ENCODE measurements at places on chromosomes 7 and 10. TPM values are rescaled to one million over a fixed set of nuclear protein-coding genes. Genes with fewer than 3 reads are reported as not detected.

AKR1D1 gene
- not detected for total RNA-seq

GRCh38 chr7:123598657-123599056, 3.0 kb upstream of the ASB15 start:
- no peaks in the 10 kb centered on the region for H3K4me1 ChIP-seq
- DNase-seq = peak; percentile 3
- H3K27me3 ChIP-seq = no peaks in the 10 kb centered on the region
- no peaks in the 10 kb centered on the region for H3K36me3 ChIP-seq
- no peak overlapping the region for H3K27ac ChIP-seq

GRCh38 chr10:18164093-18164492, 23.9 kb downstream of the CACNB2 start:
- H3K4me3 ChIP-seq = no peak overlapping the region
- peaks cover 23% of the 10 kb centered on the region for H3K4me1 ChIP-seq
- no peaks in the 10 kb centered on the region for H3K27me3 ChIP-seq
- no peak for DNase-seq

MTG1 gene
- total RNA-seq = 22.8 TPM

GRCh38 chr7:1025743-1026581, 18.4 kb upstream of the GPR146 start:
- H3K4me3 ChIP-seq = no peak overlapping the region
- H3K36me3 ChIP-seq = no peaks in the 10 kb centered on the region
- peak; percentile 96 for DNase-seq
- H3K27ac ChIP-seq = peak overlapping the region; percentile 99
- no peaks in the 10 kb centered on the region for H3K27me3 ChIP-seq
- H3K4me1 ChIP-seq = peaks cover 70% of the 10 kb centered on the region

CRPPA gene
- total RNA-seq = 0.66 TPM

DNA sequence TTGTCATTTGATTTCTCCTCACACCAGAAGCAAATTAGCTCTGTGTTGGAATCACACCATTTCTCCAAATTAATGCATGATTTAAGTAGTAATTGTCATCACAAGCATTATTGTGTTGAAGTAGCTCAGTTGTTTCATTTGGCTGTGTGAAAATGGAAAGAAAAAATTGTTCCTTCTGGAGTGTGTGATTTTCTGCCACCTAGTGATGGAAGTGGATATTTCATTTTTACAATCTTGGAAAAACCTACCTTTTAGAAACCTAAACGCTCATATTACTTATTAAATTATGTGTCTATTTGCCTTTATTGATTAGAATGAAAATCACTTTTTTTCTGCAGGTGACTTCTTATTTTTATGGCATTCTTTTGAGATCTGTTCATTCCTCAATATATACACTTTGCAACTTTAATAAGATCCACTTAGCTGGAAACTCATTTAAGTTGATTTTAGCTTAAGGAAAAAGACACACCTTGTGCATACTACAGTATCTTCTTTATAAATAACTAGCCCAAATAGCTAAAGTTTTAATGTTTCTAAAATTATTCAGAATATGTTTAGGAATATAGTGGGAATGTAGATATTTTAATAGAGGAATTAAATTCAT, 50.0 kb downstream of the SRI start:
- no peak overlapping the region for H3K4me3 ChIP-seq
- no peaks in the 10 kb centered on the region for H3K27me3 ChIP-seq
- H3K36me3 ChIP-seq = no peaks in the 10 kb centered on the region
- H3K27ac ChIP-seq = no peak overlapping the region

DNA sequence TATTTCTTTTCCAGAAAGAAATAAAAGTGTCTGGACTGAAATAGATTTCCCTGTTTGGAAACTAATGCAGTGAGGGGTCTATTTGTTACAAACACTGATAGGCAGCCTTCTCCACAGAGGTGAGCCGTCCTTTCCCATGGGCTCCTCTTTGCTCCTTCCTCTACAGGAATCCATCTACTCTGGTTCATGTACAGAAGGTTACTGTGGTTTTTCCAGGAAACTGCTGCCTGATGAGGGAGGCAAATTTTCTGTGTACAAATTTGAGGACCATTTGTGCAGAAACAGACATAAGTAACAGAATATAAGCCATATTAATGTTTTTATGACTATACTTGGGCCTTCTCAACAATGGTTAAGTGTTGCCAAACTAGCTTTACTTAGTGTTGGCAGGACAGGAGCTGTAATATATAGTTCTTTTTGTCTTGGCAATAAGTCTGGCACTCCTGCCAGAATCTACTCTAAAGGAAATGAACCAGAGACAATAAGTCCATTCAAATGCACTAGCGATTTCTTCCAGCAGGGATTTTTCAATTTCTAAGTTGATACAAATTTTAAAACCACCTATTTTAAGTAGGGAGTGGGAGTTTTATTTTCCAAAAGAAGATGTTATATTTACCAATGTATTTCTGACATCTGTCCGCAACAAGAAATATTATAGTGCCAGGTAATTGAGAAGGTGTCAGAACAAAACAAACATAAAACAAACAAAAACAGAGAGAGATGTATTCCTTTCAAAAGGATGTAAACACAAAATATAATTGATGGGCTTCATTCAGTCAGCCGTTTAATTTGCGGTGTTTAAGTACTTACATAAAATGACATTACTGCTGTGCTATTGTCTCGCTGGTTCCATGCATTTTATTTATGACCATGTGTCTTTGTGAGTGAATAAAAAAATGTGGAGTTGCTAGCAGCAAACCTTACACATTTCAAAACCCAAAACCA, 91.0 kb upstream of the NFE2L3 start:
- H3K27me3 ChIP-seq = no peaks in the 10 kb centered on the region
- peaks cover 30% of the 10 kb centered on the region for H3K4me1 ChIP-seq
- H3K4me3 ChIP-seq = no peak overlapping the region
- no peak for DNase-seq
- no peaks in the 10 kb centered on the region for H3K36me3 ChIP-seq

GRCh38 chr7:150351587-150352194, 10.3 kb upstream of the RARRES2 start:
- H3K4me1 ChIP-seq = peaks cover 22% of the 10 kb centered on the region
- DNase-seq = no peak
- H3K36me3 ChIP-seq = no peaks in the 10 kb centered on the region
- no peaks in the 10 kb centered on the region for H3K27me3 ChIP-seq
- H3K4me3 ChIP-seq = no peak overlapping the region

SUN3 gene
- total RNA-seq = not detected

- no peak overlapping the region for H3K27ac ChIP-seq
- H3K4me1 ChIP-seq = no peaks in the 10 kb centered on the region
- H3K27me3 ChIP-seq = no peaks in the 10 kb centered on the region
- DNase-seq = no peak
Measured at GRCh38 chr7:82019551-82020475, 250.0 kb upstream of the HGF start.

DNA sequence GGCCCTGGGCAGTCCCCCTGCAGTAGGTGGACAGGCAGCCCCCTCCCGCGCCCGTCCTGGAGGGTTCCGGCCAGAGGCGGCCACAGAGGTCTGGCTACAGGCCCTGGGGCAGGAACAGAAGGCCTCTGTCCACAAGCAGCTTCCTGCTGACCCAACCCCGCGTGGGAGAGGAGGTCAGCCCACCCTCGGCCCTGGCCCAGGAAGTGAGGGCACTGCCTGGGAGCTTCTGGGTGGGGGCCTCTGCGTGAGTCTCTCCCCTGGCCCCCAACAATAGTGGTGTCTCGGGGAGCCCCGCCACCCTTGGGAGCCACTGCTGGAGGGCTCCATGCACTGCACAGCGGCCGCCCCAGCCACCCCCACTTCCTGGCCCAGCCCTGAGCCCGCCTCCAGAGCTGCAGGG, 4.7 kb downstream of the MICALL2 start:
- H3K4me1 ChIP-seq = peaks cover 50% of the 10 kb centered on the region
- H3K4me3 ChIP-seq = no peak overlapping the region
- DNase-seq = peak; percentile 45
- no peaks in the 10 kb centered on the region for H3K36me3 ChIP-seq
- H3K27ac ChIP-seq = peak overlapping the region; percentile 83

DNA sequence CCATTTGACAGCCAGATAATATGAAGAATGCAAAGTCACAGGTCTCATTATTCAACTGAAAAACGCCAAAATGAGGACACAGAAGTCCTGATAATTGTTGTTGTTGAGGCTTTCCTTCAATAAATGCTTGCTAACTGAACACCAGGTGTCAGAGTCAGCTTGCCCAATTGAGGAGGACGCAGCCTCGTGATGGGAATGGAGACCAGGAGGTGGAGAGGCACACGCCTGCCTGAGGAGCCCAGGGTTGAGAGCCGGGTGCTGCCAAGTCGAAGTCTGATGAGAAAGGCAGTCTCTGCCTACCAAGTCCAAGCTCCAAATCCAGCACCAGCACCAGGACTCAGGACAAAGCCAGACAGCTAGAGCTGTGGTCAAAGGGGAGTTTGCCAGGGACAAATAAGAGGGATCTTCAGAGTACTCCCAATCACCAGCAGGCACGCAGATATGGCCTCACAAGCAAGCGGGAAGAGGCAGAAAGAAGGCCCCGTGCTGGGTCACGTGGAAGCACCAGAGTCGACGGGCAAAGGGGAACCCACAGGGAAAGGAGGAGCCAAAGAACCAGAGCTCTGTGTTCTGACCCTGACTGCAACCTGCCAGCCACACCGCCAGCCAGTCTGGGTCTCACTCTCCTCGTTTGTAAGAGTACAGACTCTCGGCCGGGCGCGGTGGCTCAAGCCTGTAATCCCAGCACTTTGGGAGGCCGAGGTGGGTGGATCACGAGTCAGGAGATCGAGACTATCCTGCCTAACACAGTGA, 47.6 kb downstream of the VOPP1 start:
- no peak overlapping the region for H3K4me3 ChIP-seq
- DNase-seq = no peak
- H3K36me3 ChIP-seq = no peaks in the 10 kb centered on the region
- no peak overlapping the region for H3K27ac ChIP-seq
- no peaks in the 10 kb centered on the region for H3K4me1 ChIP-seq

FUOM gene
- 16.1 TPM for total RNA-seq

- H3K27me3 ChIP-seq = no peaks in the 10 kb centered on the region
- no peak overlapping the region for H3K27ac ChIP-seq
Measured at GRCh38 chr10:93352638-93353383, 129.3 kb downstream of the MYOF start.

DNA sequence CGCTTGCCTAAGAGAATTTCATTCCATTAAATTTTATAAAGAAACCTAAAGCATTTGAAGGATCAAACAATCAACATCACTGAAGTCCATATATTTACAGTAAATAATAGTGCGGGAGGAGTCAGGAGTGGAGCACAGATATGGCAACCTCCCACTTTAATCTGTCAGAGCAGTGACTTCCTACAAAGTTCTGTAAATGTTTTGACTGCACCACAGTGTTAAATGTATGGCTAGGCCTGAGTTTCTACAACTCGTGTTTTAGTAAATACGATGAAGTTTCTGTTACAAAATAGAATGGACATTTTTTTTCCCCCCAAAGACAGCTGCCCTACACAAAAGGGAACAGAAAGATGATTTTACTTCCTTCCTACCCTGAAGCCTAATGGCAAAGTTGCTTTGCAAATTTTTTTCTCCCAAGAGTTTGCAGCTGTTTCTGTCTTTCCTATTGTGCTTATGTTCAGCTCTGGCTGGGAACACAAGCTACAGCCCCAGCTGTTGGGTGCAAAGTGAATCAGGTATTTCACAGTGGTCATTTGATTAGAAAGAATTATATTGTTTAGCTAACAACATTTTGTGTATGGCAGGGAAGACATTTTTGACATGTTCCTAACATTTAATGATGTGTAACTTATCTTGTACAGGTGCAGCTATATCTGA, 62.1 kb downstream of the MET start:
- H3K36me3 ChIP-seq = no peaks in the 10 kb centered on the region
- no peaks in the 10 kb centered on the region for H3K27me3 ChIP-seq
- H3K27ac ChIP-seq = peak overlapping the region; percentile 13
- DNase-seq = peak; percentile 56

DNA sequence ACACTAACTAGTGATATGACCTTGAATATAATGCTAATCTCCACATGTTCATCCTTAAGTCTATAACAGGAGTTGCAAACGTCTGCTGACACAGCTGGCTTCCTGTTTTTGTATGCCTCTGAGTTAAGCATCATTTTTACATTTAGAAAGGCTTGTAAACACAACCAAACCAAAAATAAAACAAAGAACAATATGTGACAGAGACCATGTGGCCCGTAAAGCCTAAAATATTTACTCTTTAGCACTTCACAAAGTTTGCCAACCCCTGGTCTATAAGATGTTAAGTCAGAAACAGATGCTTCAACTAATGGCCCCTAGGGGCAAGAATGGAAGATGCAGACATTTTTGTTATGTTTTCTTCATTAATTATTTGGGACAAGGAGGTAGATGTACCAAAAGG, 109.3 kb downstream of the CPEB3 start:
- H3K27ac ChIP-seq = no peak overlapping the region
- H3K27me3 ChIP-seq = no peaks in the 10 kb centered on the region
- no peak for DNase-seq
- H3K4me1 ChIP-seq = peaks cover 9% of the 10 kb centered on the region

DNA sequence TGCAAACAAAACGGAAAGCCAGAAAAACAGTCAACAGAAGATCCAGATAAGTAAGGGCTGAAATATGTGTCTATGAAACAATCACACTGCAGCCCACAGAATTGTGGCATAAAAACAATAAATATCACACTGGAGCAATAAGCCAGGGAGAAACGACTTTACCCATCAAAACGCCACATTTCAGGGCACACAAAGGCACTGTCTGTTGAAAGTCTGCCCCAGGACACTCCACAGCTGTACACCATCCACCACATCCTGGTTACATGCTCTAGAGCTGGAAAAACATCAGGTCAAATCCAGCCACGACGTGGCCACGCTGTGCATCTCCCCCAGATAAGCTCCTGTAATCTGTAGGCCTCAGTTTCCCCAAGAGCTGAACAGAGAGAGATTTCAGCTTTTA, 88.7 kb downstream of the COBL start:
- H3K27ac ChIP-seq = no peak overlapping the region
- DNase-seq = no peak
- H3K36me3 ChIP-seq = no peaks in the 10 kb centered on the region
- H3K27me3 ChIP-seq = no peaks in the 10 kb centered on the region
- H3K4me3 ChIP-seq = no peak overlapping the region

ZNF777 gene
- total RNA-seq = 8.3 TPM

BICC1 gene
- 42.0 TPM for total RNA-seq

GRCh38 chr10:103473261-103473671, 5.8 kb downstream of the CALHM3 start:
- H3K36me3 ChIP-seq = no peaks in the 10 kb centered on the region
- no peaks in the 10 kb centered on the region for H3K27me3 ChIP-seq
- no peak overlapping the region for H3K27ac ChIP-seq

NUTM2B gene
- total RNA-seq = 1.3 TPM

RBP3 gene
- not detected for total RNA-seq

ICA1 gene
- total RNA-seq = 115 TPM

- no peak overlapping the region for H3K27ac ChIP-seq
- H3K4me1 ChIP-seq = peaks cover 25% of the 10 kb centered on the region
- H3K36me3 ChIP-seq = no peaks in the 10 kb centered on the region
- DNase-seq = no peak
Measured at GRCh38 chr7:127250312-127251035, 2.3 kb downstream of the GRM8 start.

NSMCE4A gene
- 68.9 TPM for total RNA-seq

GRCh38 chr7:3218411-3219225, 82.4 kb upstream of the SDK1 start:
- no peaks in the 10 kb centered on the region for H3K36me3 ChIP-seq
- peaks cover 63% of the 10 kb centered on the region for H3K4me1 ChIP-seq
- no peak overlapping the region for H3K4me3 ChIP-seq
- no peaks in the 10 kb centered on the region for H3K27me3 ChIP-seq

Measured in body of pancreas (tissue), 4 donors.